ENCODE measurements at places on chromosomes 1 and 21. TPM values are rescaled to one million over a fixed set of nuclear protein-coding genes. Genes with fewer than 3 reads are reported as not detected.

LCE3D gene
- total RNA-seq, result not detected

GRCh38 chr1:111369645-111370044, 57.9 kb downstream of the OVGP1 start:
- no peak for DNase-seq

SLX9 gene
- total RNA-seq, result 51.5 TPM

CSF3R gene
- 3.5 TPM for total RNA-seq
